ENCODE measurements at places on chromosomes 11 and 22.

GRCh38 chr11:122159173-122159721, 43.2 kb upstream of the BLID start:
- peak; percentile 65 for DNase-seq

DNA sequence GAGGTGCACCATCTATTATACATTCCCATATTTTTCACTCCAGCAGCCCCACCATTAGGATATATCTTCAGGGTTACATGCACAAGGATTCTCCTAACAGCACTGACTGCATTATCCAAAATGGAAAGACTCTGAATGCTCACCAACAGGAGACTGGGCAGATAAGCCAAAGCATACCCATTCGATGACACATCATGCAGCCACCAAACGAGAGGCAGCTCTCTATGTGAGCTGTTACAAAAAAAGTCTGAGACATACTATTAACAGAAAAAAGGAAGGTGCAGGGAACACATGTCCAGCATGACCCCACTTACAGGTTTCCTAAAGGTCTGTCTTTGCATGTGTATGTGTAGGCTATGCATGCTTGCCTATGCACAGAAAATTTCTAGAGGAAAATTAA, 12.4 kb upstream of the SERPIND1 start:
- peak; percentile 46 for DNase-seq

DNA sequence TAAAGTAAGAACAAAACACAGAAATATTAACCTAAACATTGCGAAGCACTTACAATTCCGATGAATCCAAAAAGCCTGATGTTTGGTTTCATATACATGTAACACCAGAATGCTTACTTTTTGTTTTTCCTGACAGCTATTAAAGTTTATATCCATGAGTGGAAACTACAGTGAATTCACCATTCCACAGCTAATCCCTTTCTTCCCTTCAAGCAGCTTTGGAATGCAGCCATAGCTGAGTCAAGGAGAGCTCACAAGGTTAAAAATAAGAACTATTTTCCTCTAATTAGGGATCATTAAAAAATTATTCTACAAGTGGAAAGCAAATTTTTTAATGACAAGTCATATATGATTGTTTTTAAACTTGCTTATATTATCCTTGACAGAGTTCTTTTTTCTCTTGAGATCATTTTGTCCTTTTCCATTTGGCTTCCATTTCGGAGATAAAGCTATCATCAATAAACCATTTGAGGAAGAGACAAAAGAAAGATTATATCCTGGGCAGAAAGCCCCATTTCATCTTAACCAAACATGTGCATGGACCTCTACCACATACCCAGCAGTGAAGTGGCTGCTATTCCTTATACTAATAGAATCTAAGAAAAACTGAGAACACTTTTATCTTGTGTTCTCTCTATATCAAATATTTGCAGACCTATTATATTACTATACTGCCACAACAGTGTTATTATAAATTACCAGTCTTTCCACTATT, 19.7 kb upstream of the FIBIN start:
- peak; percentile 89 for DNase-seq

DNA sequence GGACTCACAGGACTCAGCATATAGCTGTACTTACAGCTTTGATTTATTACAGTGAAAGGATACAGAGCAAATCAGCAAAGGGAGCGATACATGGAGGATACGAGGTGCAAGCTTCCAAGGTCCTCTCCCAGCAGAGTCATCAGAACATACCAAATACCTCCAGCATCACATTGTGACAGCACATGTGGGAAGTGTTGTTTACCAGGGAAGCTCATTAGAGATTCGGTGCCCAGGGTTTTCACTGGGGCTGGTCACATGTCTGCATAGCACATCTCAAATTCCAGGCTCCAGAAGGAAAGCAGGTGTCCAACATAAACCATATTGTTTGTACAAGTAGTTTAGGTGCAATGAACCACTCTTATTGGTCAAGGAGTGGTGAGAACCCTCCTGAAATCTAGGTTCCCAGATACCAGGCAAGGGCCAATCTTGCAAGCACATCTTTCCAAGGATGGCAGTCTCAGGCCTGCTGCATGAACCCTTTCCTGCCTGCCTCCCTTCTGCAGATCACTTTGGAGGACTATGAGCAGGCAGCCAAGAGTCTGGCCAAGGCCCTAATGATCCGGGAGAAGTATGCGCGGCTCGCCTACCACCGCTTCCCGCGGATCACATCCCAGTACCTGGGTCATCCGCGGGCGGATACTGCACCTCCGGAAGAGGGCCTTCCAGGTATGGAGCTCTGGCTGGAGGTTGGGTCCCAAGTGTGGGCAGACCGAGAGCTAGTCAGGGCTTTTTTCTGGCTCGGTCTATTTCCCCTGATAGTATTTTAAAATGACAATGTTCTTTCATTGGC, 26.7 kb downstream of the AMPD3 start:
- DNase-seq = no peak

GRCh38 chr22:33000342-33001280, 57.6 kb downstream of the SYN3 start:
- peak; percentile 24 for DNase-seq

- no peak for DNase-seq
These were observed 69.6 kb downstream of the MED15 start for GRCh38 chr22:20577045-20577444.

DNA sequence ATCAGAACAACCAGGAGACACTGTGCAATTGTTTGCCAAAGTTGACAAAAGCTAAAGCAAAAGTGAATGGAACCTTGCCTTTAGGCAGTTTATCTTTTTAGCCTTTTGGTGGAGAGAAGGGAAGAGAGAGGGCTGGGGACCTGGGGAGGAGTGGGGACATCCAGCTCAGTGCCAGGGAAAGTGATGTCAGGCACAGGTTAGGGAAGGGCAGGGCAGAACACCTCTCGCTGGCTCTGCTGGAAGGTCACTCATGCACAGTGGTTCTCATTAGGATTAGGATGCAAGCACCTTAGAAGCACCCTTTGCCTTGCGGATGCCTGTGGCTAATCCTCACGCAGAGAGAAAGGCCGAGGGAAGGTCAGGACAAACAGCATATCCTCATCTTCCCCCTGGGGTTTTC, 14.3 kb upstream of the LINC01488 start:
- no peak for DNase-seq

GRCh38 chr11:103317118-103317517, 207.9 kb downstream of the DYNC2H1 start:
- peak; percentile 49 for DNase-seq

DNA sequence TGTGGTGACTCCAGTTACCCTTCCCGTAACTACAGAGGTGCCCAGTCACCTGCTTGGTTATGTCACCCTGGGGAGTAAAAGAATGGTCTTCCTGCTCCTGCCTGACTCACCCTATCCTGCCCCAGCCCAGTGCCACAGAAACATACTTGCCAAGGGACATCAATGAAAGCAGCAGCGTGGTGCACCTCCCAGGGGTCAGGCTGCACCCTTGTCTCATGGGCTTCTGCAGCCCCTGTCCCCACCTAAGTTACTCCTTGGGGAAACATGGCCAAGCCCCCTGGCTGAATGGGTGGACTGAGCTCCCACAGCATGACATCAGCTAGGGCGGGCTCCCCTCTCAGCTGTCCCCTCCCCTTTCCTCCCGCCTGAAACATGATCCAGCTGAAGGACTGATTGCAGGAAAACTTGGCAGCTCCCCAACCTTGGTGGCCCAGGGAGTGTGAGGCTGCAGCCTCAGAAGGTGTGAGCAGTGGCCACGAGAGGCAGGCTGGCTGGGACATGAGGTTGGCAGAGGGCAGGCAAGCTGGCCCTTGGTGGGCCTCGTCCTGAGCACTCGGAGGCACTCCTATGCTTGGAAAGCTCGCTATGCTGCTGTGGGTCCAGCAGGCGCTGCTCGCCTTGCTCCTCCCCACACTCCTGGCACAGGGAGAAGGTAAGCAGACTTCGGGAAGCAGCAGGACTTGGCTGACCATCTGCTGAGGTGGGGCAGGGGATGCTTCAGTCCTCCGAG, at the start of gene HTR3A:
Gene HTR3A (plus strand): TSS at position 368 of the 730 bp plus-strand sequence. CDS start 218 bp downstream, at position 586.
- DNase-seq = peak; percentile 34

DNA sequence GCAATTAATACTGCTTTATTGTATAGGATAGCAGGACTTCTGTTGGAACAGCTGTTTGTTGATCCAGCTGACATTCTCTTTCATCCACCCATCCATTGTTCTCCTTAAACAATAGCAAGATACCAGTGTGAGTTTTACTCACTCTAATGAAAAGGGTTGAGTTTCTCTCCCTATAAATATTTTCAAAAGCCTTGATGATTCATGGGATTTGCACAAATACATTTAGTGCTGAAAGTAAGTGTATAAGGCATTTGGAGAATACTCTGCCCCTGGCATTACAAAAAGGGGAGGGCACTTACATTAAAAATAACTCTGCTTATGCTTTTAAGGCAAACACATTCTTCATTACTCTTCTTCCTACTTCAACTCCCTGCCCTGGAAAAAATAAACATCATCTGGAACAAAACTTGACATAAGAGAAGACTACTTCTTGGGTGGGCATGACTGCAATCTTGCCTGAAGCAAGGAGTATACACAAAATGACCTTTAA, 634.9 kb downstream of the METTL15 start:
- peak; percentile 41 for DNase-seq

GRCh38 chr11:47270331-47271271, 668 bp downstream of the MADD start:
- peak; percentile 65 for DNase-seq

DNA sequence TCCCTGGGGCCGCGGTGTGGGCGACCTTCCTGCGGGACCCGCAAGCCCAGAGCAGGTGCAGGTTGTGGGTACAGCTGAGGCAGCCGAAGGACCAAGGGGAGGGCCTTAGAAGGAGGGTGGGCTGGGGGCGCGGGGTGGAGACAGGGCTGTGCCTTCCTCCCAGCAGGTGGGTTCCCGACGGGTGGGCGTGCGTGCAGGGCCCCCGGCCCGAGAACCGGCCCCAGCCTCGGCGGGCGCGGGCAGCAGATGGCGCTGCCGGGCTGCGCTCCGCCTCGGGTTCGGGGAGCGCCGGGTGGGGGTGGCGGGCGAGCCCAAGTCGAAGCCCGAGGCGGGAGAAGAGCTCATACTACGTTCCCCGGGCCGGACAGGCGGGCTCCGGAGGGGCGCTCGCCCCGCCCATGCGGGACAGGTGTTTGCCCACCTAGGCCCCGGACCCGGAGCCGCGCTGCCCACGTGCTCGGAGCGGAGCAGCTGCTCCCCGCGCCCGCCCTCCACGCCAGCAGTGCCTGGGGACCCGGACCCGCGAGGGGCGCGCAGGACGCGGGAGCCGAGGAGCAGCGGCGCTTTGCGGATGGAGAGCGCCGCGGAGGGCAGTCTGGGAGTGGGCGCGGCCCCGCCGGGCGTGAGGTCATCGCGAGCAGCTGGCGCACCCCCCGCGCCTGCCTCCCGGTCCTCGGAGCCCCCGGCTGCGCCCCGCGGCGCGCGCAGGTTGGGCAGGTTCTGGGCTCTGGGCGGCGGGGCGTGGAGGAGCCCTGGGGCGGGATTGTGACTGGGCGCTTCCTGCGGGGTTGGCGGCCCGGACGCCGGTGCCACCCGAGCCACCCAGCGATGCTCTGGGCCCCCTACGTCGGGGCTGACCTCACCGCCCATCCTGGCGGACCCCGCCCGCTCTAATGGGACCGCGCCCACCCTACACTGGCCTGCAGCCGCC, 25.3 kb downstream of the DUSP8 start:
- DNase-seq = peak; percentile 36

DNA sequence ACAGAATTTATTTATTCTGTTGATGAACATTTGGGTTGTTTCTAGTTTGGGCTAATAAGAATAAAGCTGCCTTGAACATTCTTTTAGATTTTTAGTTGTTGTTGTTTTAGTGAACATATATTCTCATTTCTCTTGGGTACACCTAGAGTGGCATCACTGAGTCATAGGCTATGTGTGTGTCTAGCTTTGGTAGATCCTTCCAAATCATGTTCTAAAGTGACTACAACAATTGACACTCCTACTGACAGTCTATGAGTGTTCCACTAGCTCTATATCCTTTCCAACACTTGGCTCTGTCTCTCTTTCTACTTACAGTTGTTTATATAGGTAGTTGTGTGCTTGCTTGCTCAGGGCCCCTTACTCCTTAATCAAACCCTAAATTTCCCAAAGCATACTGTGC, 346.0 kb upstream of the NCAM1 start:
- DNase-seq = no peak

DNA sequence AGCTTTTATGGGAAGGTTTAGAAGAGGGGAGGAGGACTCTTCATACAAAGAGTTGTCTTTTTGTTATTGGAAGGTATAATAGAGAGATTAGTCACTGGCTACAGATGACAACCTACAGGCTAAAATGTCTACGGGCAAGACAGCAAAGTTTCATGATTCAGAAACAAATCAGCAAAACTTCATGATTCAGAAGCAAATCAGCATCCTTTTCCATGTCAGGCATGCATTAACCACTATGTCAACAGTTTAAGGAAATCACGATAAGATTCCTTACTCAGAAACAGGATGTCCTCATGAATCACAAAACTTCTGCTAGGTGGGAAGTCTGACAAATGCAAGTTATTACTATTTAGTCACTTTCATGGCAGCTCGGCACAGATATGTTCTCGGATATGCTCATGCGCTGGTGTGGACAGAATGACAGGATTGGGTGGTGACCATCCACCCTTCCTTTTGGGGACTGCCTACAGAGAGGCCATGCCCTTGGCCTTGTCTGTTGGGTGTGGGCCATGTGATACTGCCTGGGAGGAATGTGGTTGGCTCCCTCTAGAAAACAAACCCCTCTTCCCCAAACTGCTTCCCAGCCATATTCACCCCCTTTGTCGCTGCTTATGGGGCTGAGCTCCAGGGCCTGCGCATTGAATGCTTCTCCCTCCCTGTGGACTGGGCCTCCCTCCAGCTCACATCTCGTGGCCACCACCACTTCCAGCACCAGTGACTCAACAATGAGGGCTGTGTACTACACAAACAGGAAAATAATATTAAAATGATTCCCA, 10.1 kb downstream of the C11orf91 start:
- peak; percentile 98 for DNase-seq

DNA sequence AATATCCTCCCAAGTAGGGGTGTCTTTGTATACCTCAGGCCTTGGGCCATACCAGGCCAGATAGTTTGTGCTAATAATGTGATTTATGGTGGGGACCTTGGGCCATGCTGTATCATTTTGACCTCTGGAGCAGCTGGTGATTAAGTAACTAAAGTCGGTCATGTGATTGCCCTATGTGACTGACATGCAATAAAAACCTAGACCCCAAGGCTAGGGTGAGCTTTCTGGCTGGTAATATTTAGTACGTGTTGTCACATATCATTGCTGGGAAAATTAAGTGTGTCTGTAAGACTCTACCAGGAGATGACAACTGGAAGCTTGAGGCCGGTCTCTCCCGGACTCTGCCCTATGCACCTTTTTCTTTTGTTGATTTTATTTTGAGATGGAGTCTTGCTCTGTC, 12.6 kb upstream of the TFIP11 start:
- DNase-seq = no peak

DNA sequence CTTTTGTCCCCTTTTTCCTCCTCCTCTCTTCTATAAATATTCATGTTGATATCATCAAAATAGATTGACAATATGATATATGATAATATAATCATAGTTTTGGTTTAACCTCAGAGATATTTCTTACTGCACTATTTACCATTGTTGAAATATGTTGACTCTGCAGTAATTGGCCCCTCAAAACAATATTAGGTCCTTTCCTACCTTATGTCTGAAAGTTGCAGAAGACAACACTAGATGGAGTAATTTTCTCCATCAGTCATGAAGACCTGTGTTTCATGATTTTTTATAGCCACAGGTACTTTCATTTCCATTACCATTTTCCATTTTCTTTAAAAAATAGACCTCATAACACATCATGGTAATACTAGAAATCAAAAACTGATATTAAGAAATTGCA, 284.4 kb downstream of the LUZP2 start:
- DNase-seq = no peak

GRCh38 chr11:45382133-45382878, 96.2 kb upstream of the SYT13 start:
- no peak for DNase-seq

Measured in iris pigment epithelial cell (primary cell).